ENCODE measurements at places on chromosomes 11 and 22. TPM values are rescaled to one million over a fixed set of nuclear protein-coding genes. Genes with fewer than 3 reads are reported as not detected.

Gene NDUFV1
- 120 TPM for total RNA-seq

Gene DSCAML1
- total RNA-seq, result not detected

DNA sequence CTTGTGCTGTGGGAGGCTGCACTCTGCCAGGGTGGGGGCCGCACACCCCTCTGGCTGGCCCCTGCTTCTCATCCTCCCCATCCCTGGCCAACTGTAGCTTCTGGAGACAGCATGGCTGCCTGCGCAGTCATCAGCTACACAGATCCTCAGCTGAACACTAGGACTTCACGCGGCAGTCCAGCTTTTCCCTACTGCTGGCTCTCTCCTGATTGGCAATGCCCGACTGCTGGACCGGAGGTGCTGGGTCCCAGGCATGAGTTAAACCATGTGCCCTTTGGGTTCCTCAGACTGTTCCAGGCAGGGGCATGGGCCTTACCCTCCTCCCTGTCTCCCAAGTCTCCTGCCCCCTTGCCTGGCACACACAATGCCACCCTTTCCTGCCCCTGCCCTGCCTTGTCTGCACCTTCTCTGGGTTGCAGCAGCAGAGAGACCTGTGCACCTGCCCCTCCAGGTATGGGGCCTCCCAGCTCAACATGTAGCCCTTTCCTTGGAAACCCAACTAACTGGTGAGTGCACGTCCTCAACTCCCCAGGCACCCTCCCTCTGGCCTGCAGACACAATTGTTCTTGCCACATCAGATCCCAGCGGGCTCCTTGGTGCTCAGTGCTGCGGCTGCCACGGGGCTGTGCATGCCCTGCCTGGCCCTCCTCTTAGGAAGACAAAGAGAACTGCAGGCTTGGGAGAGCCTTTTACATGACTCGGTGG lies 1039.2 kb downstream of the TBC1D22A start:
- DNase-seq, result no peak

DNA sequence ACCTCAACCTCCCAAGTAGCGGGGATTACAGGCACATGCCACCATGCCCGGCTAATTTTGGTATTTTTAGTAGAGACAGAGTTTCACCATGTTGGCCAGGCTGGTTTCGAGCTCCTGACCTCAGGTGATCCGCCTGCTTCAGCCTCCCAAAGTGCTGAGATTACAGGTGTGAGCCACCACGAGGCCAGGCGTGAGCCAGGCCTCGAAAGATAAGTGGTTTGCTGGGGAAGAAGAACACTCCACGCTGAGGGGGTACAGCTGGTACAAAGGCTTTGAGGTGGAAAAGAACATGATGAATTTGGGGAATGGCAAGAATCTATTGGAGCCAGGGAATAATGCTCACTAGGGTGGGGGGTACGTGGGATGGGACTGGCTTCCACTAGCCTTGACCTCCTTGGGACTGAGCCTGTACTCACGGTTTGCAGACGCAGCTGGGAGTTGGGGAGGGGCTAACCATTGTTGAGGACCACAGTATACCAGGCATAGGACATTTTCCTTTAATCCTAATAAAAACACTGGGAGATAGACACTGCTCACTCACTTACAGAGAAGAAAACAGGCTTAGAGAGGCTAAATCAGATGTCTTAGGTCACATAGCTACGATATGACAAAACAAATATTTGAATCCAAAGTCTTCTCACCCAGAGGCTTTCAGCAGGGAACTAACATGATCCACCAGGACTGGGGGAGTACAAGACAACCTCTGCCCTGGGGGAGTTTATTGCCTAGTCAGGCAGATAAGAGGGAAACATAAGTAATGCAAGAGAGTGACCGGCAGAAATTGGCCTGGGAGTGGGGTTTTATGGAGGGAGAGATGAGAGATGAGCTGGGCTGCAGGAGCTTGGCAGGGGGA lies 4.9 kb downstream of the SLCO2B1 start:
- no peak for DNase-seq

- DNase-seq, result no peak
Measured at GRCh38 chr11:100586361-100587101, 100.6 kb upstream of the ARHGAP42 start.

DNA sequence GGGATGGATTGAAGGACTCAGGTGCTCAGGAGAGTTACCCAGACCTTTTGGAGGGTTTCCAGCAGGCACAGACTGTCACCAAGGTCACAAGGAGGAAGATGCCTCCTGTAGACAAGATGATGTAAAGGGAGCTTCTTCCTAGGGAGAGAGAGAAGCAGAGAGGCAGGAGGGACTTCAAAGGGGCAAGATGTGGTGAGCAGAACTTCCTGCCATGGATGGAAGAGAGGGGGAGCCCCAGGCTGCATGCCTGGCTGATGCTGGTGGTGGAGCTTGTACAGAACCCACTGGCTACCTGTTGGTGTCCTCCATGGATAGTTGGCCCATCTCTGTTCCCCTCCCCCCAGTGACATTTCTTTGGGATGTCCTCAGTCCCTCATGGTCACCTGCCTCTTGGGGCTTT lies 4.2 kb downstream of the HEPN1 start:
- DNase-seq, result no peak

GRCh38 chr22:43796567-43796966 lies 15.5 kb downstream of the EFCAB6 start:
- peak; percentile 81 for DNase-seq

DNA sequence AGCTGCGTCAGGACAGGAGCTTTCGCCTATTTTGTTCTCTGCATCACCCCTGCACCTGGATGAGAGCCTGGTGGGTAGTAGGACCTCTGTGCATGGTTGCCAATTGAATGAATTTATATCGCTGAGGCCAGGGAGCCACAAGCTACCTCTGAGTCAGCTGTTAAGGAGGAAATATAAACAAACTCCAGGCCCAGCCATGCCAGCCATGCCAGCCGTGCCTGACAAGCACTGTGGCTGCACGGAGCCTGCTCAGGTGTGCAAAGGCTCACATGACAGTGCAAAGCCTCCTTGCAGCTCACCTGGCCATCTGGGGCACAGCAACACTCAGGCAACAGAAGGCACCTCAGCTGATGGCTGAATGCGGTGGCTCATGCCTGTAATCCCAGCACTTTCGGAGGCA lies 33.7 kb upstream of the LINC01488 start:
- no peak for DNase-seq

Gene PDGFD
- total RNA-seq, result 3.0 TPM

DNA sequence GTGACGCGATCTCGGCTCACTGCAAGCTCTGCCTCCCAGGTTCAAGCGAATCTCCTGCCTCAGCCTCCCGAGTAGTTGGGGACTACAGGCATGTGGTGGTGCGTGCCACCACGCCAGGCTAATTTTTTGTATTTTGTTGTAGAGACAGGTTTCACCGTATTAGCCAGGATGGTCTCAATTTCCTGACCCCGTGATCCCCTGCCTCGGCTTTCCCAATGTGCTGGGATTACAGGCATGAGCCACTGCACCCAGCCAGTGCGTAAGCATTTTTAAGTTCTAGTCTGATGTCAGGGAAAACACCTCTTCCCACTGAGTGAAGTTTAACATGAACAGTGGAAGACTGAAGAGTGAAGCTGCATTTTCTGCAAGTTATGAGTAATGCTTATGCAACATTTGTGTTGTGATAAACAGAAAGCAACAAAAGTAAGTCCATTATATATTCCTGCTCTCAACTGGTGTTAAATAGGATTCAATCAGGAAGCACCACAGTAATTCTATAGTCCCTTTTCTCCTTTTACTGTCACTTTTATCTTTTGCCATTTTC lies 1219.8 kb upstream of the RAG2 start:
- DNase-seq, result no peak

DNA sequence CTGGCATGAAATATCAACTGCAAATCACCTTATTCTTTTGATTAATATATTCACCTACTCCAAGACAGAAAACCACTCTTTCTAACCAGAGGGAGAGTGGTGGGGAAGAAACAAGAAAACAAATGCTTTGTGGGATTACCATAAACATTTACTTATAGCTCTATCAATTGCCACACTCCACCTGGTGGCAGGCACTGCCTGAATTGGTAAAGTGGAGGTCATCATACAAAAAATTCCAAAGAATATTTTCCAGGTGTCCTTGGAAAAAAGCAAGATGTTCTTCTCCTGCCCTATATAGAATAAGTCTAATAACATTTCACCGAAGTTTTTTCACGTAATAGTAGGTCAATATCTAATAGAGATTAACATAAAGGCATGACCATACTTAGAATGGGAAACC lies 45.3 kb downstream of the PHF21A start:
- DNase-seq, result no peak

GRCh38 chr11:5272395-5273017 lies 2.8 kb upstream of the HBE1 start:
- no peak for DNase-seq

Gene OR8G5
- not detected for total RNA-seq

DNA sequence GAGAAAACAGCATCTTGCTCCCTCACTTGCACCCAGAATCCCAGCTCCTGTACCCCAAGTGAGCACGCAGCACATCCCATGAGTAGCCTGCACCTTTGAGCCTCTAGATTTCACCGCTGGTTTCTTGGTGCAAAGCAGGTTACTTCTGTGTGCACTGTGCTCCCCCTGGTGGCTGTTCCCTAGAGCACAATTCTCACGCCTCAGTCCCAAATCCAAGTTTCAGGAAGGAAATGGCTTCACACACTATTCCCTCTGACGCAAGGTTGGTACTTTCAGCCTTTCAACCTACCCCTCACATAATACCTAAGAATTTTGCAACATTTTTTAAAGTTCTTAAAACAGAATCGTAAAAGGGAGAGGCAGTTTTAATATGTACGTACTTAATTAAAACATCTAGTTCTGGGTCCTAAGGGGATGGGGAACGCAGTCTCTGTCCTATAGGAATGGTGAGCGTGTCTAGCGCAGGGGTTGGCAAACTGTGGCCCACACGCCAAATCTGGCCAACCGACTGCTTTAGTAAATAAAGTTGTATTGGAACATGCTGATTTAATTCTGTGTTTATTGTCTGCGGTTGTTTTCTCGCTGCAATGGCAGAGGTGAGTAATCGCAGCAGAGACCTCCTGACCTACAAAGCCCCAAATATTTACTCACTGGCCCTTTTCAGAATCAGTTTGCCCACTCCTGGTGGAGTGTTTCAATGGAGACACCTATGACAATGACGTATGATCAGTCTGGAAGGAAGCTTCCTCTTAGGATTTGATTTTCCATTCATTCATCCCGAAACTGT lies 27.5 kb downstream of the DHCR7 start:
- DNase-seq, result peak; percentile 55

All from IMR-90 (cell line).